ENCODE measurements at places on chromosomes 16 and 17. TPM values are rescaled to one million over a fixed set of nuclear protein-coding genes. Genes with fewer than 3 reads are reported as not detected.

Gene RCVRN
- not detected for total RNA-seq

Gene VAT1L
- total RNA-seq, result 3.6 TPM

Gene ORC6
- total RNA-seq, result 21.3 TPM

Gene HOXB6
- 6.2 TPM for total RNA-seq

Gene C1QL1
- not detected for total RNA-seq

Gene CHST5
- total RNA-seq, result not detected

Gene KRTAP2-1
- not detected for total RNA-seq

Gene HSD11B2
- 0.65 TPM for total RNA-seq

Gene CBFB
- total RNA-seq, result 146 TPM

Gene CDC6
- 45.3 TPM for total RNA-seq

Measured in epithelial cell of umbilical artery (primary cell).